HT1080 (cell line): ENCODE measurements at places on chromosomes 13 and 19. TPM values are rescaled to one million over a fixed set of nuclear protein-coding genes. Genes with fewer than 3 reads are reported as not detected.

DNA sequence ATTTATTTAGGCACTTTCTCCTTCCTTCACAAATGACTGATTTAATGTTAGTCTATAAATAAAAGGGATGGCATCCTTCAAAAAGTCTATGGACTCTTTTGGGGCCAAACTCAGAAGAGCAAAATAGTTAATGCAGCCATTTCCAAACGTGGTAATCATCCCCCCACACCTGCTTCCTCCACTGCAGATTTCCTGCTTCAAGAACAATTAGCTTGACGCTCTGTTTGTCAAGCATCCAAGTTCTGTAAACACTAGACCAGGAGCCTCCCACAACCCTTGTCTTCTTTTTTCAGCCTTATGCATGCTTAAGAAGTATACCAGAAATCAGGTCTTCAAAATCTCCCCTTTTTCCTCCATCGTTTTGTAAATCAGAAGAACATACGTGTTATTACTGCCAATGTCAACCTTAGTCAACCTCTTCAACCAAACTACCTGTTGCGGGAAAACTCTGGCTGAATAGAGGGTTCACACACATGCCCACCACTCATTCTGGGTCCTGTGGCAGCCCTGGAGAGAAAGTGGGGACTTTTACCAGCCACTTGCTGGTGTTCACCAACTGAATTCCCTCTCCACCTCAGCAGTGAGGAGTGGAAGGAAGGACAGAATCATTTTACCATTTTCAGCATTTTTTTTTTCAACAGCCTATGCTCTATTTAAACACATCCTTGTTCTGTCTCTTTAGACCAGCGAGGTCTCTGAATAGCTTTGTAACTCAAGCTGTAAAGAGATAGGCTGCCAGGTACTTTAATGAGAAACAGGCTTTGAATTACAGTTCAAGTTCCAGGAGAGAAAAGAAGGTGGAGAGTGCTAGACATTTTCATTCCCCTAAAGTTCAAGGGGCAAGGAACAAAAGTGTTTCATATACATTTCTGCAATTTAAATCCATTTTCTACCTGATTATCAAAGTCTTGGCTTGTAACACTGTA, 39.1 kb downstream of the EFNB2 start:
- no peak for DNase-seq

Gene CRB3
- total RNA-seq = not detected in 2 replicates

Gene TRIM13
- total RNA-seq = 21.9 and 27.2 TPM in 2 replicates

Gene PSG3
- total RNA-seq = not detected in 2 replicates

DNA sequence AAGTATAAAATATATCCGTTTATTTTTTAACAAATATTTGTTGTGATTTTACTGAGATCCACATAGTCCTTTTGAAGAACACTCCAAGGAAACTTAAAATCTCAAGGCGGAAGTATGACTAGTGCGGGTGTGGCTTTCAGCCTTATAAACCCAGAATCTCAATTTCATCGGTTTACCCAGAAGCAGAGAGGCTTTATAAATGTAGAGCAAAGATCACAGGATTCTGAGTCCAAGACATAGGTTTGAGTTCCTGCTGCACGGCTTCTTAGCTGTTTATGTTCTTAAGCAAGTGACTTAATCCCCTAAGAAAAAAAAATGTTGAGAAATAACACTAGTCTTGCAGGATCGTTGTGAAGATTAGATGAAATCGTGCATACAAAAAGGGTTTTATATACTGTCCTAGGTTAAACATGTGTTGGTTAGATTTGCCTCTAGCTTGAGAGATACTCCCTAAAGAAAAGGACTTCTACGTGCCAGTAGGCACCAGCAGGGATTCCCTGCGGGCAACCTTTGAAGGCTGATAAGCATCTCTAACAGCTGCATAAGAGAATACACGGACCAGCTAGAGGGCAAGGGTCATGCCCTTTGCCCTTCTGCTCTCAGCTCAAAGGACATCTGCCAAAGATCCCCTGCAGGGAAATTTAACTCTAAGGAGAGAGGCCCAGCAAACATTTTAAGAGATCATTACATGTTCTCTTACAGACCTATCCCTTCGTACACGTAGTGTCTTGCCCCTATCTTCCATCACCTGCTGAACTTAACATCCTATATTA, 130.4 kb upstream of the MIR17HG start:
- no peak for DNase-seq

DNA sequence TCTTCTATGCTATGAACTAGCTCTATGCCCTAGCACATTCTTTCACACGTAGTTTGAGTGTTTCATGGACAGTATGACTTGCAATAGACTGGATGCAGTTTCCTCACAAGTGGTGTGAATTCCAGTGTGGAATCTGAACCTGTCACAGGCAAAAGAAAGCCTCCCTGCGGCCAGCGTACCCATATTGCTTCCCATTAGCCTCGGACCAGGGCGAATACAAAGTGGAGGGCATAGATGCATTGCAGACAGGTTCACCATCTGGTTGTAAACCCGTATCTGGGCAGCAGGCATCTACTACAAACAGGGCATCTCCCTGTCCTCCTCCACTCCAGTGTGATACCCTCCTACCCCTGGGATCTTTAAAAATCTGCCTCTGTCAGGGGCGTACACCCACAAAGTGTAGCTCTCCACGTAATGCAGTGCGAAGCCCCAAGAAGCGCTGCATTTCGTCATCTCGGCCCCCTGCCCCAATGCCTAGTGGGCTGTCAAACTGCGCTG, 1.4 kb upstream of the CIC start:
- no peak for DNase-seq

DNA sequence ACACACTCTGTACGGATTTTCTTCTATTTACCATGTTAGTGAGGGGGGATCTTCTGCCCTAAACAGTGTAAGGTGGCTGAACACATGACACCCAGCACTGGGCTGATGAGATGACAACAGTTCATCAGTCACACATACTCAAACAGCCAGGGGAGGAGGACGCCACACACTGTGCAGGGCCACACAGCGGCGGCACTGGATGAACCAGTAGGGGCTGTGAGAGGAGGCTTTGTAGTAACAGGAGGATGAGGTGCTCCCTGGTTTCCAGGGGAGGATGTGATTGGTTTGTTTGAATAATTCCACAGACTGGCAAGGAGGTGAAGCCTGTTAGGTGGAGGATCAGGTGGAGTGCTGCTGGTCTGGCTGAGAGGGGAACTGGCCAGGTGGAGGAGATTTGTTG, 16.3 kb upstream of the GTF3A start:
- DNase-seq = no peak

Gene GPC5
- total RNA-seq = 0.07 and 0.14 TPM in 2 replicates

GRCh38 chr13:80965097-80965496, 624.2 kb upstream of the SPRY2 start:
- DNase-seq = no peak

- DNase-seq = no peak
These were observed 74.0 kb downstream of the RUBCNL start for GRCh38 chr13:46313024-46313423.

Gene ANKRD24
- total RNA-seq = 0.20 and 0.42 TPM in 2 replicates

Gene PBX4
- not detected in 2 replicates for total RNA-seq

GRCh38 chr19:518598-519231, 11.4 kb downstream of the TPGS1 start:
- no peak for DNase-seq

Gene MBD3L5
- not detected in 2 replicates for total RNA-seq

GRCh38 chr13:112897956-112898620, 70.9 kb upstream of the MCF2L start:
- no peak for DNase-seq

Gene LIM2
- total RNA-seq = not detected in 2 replicates
